ENCODE measurements at places on chromosomes 4 and X.

DNA sequence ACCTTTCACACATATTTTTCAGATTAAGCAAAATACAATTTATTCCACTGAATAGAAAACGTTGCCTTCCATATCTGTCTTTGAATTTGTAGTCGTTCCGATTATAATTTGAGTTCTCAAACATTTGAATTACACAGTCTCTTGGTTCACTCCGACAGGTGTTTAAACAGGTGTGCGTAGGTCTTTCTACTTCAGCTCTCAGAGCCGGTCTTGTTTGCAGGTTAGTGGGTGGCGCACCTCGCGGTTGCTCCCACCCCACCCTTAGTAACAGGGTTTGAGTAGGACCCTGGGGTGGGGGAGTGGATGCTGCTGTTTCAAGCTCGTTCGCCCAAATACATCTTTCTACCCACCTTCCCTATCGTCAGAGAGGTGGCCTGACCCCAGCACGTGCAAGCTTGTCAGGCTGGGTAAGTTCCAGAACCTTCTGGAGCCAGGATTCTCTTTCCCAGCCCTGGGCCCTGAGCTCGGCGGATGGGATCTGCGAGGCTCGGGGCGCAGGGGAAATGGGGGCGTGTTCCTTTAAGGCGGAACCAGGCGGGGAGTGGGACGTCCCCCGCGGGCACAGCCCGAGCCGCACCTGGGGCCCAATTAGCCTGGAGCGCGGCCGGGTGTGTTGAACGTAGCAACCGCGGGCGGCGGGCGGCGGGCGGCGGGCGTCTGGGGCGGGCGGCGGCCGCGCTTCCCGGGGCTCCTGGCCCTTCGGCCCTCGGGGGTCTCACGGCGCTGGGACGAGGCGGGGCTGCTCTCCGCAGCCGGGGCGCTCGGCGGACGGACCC lies at the start of gene FAM149A:
TSS of gene FAM149A (plus strand) at position 591 of the 776 bp plus-strand sequence.
- peak; percentile 83 for DNase-seq

DNA sequence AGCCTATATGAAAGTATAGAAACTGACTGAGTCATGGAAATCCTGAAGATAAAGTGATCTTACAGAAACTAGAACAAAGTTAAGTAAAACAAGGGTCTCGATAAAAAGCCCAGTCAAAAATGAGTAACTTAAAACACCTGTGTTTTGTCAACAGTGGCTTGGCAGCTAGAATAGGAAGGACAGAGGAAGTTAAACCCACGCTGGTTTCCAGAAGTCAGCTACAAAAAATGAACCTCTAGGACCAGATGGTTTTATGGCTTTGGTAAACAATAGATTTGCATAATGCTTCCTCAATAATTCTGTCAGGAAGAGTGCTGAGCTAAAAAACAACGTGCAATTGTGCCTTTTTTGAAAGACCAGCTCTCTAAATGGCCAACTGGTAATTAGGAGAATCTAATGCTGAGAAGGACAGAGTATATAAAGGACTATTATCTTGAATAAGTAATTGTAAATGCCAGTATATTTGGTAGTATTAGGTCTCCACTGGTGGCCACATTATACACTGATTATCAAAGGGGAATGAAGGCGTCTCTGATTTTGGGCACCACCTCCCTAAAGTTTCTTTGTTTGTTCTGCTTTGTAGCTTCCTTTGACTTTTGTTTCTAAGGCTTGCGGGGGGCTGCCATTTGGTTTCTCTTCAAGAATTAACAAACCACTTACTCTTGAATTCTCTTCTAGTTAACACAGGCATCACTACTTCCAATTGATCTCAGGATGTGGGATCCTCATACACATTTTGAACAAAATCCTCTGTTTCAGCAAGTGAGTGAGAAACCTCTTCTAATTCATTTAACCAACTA lies 72.2 kb upstream of the PPP3CA start:
- peak; percentile 12 for DNase-seq

DNA sequence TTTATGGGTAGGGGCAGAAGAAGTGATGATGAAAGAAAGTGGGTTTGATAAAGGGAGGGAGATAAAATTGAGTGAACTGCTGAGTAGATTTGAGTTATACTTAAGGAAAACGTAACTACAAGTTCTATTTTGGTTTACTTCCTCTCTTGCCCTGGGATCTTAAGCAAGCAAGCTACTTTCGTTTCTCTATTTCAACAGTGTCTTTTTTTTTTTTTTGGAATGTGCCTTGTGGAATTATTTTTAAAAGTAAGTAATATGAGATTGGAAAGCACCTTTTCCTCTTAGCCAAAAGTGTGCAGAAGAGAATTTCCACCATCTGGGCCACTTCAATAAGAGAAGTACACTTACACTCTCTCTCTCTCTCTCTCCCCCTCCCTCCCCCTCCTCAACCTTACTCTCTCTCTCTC lies 16.0 kb upstream of the C4orf36 start:
- no peak for DNase-seq

DNA sequence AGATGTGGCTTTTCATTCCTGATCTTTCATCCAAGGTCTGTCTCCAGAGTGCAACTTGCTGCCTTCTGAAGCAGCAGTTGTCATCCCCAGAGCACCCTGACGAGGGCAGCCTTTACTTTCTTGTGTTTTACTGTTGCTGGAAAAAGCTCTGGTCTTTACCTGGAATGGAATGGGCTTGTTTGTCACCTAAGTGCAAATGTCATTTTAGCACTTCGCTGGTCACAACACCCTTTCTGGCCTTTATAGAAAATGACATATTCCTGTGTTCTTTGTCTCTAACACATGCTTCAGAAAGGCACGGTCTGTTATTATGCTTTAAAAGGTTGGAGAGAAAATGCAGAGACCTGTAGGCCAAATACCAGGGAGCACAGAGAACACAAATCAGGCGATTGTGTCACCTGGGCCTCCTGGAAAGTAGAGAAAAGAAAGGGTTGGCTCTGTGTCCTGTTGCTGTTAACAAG lies 332.7 kb upstream of the IGFBP7 start:
- peak; percentile 21 for DNase-seq

DNA sequence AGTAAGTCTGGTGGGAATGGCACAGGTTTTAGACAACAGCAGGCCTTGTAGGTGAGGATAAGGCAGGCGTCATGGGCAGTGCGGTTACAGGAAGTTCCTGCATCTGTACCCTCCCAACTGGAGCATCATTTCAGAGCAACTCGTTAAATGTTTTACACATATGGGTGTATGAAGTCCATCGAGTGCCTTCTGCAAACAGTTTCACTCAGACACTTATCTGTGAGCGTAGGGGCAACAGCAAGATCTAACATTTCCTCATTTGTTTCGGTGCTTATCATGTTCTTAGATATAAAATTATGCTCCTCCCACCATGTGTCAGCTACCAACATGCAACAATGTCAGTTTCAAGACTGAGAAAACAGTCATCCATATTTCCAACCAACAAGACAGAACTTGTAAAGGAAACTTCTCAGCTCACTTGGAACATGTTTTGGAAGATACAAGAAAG lies 69.9 kb downstream of the ELOVL6 start:
- no peak for DNase-seq

DNA sequence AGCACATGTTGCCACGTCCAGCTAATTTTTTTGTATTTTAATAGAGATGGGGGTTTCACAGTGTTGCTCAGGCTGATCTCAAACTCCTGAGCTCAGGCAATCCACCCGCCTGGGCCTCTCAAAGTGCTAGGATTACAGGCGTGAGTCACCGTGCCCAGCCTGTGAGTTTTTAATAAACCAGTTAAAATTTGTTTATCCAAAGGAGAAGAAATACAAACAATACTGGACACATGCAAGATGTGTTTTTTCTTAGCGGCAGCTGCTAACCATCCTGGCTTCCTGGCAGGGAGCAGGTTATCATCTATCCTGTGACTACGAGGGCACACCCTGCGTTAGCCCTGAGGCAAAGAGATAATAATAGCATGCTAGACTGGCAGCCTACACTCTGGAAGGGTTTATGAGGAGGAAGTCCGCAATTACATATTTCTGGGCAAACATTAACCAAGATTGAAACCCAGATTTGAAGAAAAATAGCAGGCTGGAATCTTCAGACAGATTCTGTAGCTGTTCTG lies 191.4 kb downstream of the SPRY1 start:
- no peak for DNase-seq

DNA sequence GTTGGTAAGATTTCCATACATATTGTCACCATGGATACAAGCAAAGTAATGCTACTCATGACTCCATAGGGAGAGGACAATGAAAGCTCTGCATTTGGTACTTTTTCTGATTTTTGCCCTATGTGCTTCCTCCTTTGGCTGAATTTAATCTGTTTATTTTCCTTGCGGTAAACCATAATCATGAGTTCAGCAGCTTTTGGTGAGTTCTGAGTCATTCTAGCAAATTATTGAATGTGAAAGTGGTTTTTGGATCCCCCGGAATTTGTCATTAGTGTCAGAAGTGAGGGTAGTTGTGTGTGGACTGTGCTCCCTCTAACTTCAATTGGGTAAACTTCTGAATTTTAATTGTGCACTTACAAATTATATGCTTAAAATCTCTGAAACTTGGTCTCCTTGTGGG lies 170.3 kb downstream of the MOSPD2 start:
- DNase-seq = peak; percentile 2

DNA sequence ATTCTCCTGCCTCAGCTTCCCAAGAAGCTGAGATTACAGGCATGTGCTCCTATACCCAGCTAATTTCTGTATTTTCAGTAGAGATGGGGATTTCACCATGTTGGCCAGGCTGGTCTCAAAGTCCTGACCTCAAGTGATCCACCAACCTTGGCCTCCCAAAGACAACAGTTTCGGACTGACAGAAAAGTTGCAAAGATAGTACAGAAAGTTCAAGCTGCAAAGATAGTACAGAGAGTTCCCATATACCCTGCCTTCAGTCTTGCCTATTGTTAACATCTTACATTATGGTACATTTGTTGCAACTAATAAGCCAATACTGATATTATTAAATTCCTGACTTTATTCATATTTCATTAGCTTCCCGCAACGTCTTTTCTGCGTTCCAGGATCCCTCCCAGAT lies 65.8 kb downstream of the SUPT20HL2 start:
- DNase-seq = no peak

DNA sequence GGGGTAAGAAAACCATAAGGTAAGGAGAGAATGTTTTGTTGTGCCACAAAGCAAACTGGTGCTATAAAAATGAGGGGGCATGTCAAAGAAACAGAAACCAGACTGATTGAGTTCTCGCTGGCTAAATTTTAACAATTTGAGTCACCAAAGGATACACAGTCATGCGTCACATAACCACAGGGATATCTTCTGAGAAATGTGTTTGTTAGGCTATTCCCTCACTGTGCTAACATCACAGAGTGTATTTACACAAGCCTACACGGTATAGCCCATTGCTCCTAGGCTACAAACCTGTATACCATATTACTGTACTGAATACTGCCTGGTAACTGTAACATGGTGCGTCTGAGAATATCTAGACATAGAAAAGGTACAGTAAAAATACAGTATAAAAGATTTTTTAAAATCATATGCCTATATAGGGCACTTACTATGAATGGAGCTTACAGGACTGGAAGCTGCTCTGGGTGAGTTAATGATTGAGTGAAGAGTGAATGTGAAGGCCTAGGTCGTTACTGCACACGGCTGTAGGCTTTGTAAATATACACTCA lies 50.1 kb downstream of the FBXW7 start:
- peak; percentile 36 for DNase-seq
